ENCODE measurements at places on chromosomes 2 and 18.
A peak's percentile ranks its signal among the peaks of the same experiment; 100 is the strongest.

- no peak for DNase-seq
Measured at GRCh38 chr18:38453880-38454279, 888.3 kb upstream of the CELF4 start.

DNA sequence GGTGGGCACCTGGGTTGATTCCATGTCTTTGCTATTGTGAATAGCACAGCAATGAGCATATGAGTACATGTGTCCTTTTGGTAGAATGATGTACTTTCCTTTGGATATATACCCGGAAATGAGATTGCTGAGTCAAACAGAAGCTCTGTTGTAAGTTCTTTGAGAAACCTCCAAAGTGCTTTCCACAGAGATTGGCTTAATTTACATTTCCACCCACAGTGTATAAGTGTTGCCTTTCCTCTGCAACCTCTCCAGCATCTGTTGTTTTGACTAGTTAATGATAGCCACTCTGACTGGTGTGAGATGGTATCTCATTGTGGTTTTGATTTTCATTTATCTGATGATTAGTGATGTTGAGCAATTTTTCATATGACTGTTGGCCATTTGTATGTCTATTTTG lies 194.8 kb downstream of the ZNF804A start:
- DNase-seq: no peak

- DNase-seq: no peak
Measured at GRCh38 chr2:67997903-67998302, 64.9 kb downstream of the C1D start.

DNA sequence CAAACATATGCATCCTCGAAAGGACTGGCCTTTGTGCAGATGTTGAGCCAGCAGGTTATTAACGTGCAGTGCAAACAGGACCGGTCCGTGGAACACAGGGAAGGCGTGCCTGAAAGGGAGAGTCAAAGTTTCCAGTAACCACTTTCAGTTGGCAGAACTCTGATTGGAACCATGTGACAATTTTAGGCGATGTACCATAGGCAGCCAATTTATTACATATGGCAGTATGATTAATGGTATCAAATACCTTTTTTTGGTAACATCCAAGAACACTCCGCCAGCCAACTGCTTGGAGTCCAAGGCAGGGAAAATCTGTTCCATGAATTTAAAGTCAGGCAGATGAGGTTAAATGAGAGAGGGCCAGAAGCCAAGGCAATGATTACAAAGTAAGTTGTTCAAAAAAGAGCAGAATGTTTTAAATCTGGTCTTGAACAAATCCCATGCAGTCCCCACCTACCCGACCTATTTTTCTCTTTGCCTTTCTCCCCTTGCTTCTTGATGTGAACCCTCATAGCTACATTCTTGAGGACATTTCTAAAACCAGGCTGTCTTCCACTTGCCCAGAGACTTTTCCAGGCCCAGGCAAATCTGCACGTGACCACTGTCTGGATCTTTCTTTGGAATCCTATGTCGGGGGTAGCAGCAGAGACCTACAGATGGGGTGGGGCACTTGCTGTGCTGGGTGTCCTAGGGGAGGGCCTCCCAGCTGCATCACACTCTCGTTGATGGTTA lies 351.7 kb downstream of the HRH4 start:
- no peak for DNase-seq

- DNase-seq: no peak
Measured at GRCh38 chr2:113278742-113279139, at the start of gene PAX8. Gene PAX8, minus strand, starts transcription at chr2:113278921. Its CDS starts 527 bp downstream, at chr2:113278394.

- DNase-seq: no peak
Measured at GRCh38 chr2:125274718-125275117, 1249.6 kb downstream of the CNTNAP5 start.

DNA sequence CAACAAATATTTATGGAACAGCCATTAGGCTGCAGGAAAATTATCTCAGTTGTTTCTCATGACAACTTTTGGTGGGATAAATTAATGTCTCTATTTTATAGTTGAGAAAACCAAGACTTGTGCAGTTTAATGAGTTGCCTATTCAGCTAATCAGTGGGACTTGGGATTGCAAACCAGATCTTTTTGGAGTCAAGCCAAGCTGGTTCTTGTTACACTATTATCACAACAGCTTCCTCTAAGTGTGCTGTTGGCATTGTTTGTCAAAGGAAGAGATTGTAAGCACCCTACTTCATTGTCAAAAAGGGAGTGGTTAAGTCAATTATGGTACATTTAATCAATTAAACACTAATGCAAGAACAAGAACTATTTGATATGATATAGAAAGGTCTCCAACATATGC lies 119.2 kb downstream of the PAX3 start:
- no peak for DNase-seq

- no peak for DNase-seq
Measured at GRCh38 chr18:61992285-61992684, 99.5 kb upstream of the RNF152 start.

DNA sequence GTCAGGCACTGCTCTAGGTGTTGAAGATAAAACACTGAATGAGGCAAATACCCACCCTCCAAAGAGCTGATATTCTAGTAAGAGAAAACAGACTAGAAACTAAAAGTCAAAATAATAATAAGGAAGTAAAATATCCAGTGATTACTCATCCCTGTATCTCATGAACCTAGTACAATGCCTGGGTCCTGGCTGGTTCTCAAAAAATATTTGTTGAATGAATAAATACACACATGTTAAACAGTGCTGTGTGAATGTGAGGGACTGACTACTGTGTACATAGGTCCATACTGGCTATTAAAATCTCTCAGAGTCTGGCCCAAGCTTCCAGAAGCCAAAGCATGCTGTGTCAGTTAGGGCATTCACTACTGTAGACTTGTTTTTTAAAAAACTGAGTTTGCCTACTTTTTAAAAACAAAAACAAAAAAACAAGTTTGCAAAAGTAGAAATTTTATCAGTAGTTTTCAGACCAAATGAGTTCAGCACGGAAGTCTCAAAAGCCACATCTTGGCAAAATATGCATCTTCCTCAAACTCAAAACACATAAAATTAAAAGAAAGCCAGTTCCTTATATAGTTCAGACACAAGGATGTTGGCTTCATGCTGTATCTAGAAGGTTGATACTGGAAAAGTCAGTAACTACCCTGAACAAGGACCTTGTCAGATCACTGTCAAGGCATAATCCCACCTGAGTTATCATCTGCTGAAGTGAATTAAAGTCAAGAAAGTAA lies 136.2 kb downstream of the THADA start:
- DNase-seq: no peak

GRCh38 chr2:49265471-49265870 lies 111.2 kb upstream of the FSHR start:
- no peak for DNase-seq

- no peak for DNase-seq
Measured at GRCh38 chr2:66448136-66448991, 13.4 kb downstream of the MEIS1 start.

- no peak for DNase-seq
Measured at GRCh38 chr2:220887876-220888275, 684.2 kb downstream of the EPHA4 start.

DNA sequence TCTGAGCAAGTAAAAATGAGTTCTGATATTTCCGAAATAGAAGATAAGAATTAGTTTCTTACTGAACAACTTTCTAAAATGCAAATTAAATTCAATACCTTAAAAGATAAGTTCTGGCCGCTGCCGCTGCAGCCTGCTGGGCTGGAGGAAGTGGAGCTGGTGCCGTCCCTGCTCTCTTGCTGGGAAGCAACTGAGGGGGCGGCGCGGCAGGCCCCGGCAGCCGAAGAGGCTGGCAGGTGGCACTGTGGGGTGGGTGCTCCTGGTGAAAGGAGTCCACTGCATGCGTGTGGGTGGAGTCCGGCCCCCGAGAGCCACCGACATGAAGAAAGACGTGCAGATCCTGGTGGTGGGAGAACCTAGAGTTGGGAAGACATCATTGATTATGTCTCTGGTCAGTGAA lies 89.5 kb upstream of the ZNF519 start:
- DNase-seq: no peak

GRCh38 chr2:113755835-113756354 lies 547 bp downstream of the SLC35F5 start:
- DNase-seq: peak; percentile 16

DNA sequence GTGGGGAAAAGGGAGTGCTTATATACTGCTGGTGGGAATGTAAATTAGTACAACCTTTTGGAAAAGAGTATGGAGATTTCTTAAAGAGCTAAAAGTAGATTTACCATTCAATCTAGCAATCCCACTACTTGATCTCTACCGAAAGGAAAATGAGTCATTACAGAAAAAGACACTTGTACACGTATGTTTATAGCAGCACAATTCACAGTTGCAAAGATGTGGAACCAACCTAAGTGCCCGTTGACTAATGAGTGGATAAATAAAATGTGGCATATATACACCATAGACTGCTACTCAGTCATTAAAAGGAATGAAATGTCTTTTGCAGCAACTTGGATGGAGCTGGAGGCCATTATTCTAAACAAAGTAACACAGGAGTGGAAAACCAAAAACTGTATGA lies 29.5 kb downstream of the FLACC1 start:
- DNase-seq: no peak
